ENCODE measurements at places on chromosomes 12 and 14.

DNA sequence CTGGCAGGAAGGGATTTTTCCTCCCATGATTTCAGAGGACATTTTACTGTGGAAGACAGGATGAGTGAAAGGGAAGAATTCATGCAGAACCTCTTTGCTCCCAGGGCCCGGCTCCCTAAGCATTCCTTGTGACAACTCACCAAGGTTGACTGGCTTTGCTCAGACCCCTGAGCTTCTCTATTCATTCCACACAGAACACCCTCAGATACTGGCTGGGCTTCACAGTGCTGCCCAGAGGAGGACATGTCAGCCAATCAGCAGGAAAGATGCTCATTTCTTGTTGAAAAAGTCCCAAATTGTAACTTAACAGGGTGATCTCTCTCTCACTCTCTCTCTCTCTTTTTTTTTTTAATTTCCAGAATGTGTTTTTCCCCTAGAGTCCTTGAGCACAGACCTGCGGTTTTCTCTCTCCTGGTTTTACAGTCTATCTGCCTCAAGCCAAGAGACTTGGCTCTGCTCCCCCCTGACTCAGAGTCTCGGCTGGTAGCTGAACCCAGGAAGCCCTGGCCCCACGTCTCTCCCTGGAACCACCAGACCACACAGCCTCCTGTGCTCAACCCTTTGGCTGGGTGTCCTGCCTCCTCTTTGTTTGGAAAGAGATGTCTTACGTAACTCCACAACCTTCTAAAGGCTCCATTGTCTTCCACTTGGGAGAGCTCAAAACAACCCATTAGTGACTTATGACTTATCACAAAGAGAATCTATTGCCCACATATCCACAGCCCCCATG lies 43.9 kb downstream of the SSPN start:
- no peak for DNase-seq

GRCh38 chr12:61044766-61045165 lies 1215.4 kb upstream of the USP15 start:
- no peak for DNase-seq

DNA sequence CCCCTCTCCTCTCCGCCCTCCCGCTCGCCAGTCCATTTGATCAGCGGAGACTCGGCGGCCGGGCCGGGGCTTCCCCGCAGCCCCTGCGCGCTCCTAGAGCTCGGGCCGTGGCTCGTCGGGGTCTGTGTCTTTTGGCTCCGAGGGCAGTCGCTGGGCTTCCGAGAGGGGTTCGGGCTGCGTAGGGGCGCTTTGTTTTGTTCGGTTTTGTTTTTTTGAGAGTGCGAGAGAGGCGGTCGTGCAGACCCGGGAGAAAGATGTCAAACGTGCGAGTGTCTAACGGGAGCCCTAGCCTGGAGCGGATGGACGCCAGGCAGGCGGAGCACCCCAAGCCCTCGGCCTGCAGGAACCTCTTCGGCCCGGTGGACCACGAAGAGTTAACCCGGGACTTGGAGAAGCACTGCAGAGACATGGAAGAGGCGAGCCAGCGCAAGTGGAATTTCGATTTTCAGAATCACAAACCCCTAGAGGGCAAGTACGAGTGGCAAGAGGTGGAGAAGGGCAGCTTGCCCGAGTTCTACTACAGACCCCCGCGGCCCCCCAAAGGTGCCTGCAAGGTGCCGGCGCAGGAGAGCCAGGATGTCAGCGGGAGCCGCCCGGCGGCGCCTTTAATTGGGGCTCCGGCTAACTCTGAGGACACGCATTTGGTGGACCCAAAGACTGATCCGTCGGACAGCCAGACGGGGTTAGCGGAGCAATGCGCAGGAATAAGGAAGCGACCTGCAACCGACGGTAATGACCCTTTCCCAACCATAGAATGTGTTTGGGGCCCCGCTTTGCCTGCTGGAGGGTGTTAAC lies 615 bp downstream of the CDKN1B start:
- no peak for DNase-seq

GRCh38 chr14:50798048-50798421 lies 32.9 kb downstream of the NIN start:
- no peak for DNase-seq

GRCh38 chr12:119913536-119914330 lies 36.6 kb upstream of the CIT start:
- no peak for DNase-seq

GRCh38 chr12:753611-754472 lies 1.5 kb downstream of the WNK1 start:
- peak; percentile 47 for DNase-seq

DNA sequence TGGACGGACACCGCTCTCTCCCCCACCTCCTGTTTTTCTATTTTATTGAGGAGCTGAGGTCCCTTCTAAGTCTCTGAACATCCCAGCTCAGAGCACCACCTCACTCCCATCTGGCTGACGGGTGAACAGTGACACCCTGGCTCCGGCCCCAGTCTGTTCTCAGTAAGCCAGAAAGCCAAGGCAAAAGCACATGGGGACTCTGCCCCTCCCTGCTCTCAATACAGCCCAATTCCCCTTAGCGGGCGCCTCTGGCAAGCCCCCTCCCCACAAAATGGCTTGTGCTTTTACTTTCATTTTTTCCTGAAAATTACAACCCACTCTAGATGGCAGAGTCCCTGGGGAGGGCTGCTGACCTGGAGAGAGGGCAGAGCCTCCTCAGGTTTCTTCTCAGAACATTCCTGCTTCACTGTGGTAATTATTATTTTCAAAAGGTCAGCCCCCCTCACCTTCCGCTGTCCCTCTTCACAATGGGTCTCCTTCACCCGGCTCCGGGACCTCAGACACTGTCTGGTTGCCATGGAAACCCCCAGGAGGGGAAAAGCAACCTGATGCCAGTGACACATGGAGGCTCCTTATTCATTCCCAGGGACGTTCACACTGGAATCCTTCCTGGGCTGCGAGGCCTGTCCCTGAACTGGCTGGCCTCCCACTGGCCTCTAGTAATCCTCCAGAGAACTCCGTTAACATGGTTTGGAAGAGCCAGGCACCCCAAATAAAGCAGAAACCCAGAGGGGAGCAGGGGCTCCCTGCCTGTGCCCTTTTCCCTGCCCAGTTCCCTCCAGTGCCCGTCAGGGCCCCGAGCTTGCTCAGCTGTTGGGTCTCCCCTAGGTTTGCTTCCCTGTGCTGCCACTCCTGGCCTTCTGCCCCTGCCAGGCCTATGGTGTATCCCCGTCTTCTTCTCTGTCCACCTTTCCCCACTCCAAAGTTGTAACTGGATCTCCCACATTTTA lies 15.9 kb downstream of the COL2A1 start:
- DNase-seq, result no peak

GRCh38 chr14:95527387-95528002 lies 7.4 kb upstream of the GLRX5 start:
- peak; percentile 73 for DNase-seq

GRCh38 chr12:18811273-18811672 lies 73.4 kb downstream of the CAPZA3 start:
- no peak for DNase-seq

- DNase-seq, result peak; percentile 69
These were observed 5.9 kb downstream of the ZFYVE21 start for GRCh38 chr14:103721334-103722120.

DNA sequence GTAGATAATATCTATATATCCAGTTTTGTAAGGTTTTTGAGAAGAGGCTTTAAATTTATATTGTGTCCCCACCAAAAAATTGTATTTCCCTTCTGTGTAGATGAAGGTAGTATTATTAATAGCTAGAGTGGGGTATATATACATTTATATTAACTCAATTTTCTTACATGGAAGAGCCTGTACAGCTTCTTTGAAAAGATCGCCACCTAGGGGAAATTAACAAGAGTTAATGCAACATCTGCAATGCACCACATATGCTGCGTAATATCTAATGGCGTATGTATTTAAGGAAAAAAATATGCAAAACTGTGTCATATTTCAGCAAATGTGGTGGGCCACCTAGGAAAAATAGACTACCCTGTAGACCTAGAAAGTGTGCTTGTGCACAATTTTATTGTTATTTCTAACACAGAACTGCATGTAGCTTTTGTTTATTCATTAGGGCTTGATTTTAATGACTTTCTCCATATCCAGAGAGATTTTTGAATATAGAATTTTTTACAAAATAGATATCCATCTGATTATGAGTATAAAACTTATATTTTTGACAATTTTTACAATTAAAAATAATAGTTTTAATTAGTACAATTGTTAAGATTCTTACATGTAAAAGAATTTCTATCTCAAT lies 14.0 kb downstream of the CCER1 start:
- DNase-seq, result no peak

GRCh38 chr14:34426313-34427295 lies 35.4 kb downstream of the SPTSSA start:
- DNase-seq, result no peak
